ENCODE measurements at places on chromosomes 12 and 14.

GRCh38 chr12:75792687-75793086, 238.9 kb downstream of the PHLDA1 start:
- peak; percentile 64 for DNase-seq

DNA sequence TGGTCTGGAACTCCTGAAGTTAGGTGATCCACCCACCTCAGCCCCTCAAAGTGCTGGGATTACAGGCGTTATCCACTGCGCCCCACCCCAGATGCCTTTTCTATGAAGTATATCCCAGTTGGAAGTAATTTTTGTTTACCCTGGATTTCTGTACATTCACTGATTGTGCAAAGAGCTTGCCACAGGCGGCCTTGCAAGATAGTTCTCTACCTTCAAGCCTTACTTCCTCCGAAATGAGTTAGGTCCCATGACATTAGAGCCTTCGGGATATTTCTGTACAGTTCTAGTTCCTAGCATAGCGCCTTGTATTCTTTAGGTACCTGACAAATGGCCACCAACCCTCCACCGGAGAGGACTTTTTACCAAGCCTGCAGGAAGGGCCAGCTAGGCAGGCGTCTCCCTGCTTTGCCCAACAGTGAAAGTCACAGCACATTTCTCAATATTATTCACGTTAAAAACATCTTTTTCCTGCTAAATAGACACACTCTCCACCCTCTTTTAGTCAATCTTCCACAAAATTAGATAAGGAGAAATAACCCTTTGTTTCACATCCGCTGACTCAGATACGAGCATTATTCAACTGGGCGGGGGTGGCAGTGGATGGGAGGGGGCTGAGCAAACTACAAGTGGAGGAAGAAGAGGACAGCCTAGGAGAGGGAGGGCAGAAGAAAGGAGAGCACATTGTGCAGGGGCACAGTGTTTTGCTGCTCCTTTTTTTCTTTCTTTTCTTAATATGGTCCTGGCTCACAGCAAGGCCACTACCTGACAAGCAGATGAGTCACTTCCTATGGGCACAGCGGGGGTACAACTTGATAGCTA, 40.0 kb upstream of the CAPRIN2 start:
- DNase-seq = peak; percentile 68

DNA sequence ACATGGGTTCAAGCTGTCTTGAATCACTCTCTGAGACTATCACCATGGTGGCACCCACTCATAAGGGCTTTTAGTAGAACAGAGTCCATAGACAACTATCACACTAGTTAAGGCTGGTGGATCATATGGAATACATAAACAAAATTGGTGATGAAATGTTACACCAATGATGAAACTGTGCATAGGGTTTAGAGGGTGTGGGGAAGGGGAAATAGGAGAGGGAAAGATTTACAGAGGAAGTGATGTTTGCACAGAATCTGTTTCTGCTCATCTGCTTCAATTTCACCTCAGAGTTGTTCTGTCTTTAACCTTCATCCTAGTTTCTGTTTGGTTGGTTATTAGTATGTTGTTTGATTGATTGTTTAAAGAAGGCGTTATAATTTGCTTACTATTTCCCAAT, 2.4 kb upstream of the RXYLT1 start:
- DNase-seq = no peak

GRCh38 chr12:2739832-2740641, 54.7 kb upstream of the FKBP4 start:
- peak; percentile 54 for DNase-seq

GRCh38 chr12:52004042-52004648, 2.6 kb upstream of the TAMALIN start:
- DNase-seq = peak; percentile 56
